ENCODE measurements at places on chromosomes 7 and 10. TPM values are rescaled to one million over a fixed set of nuclear protein-coding genes. Genes with fewer than 3 reads are reported as not detected.

Gene CPA2
- 0.56 TPM for total RNA-seq

Gene PILRB
- 63.4 TPM for total RNA-seq

Gene DGKB
- not detected for total RNA-seq

GRCh38 chr10:130631142-130632096, 495.2 kb downstream of the GLRX3 start:
- no peaks in the 10 kb centered on the region for H3K36me3 ChIP-seq
- H3K4me1 ChIP-seq, result no peaks in the 10 kb centered on the region
- no peak overlapping the region for H3K27ac ChIP-seq
- no peak for ATAC-seq

- no peak overlapping the region for H3K4me3 ChIP-seq
- H3K27me3 ChIP-seq, result no peaks in the 10 kb centered on the region
- no peak overlapping the region for H3K27ac ChIP-seq
- H3K4me1 ChIP-seq, result no peaks in the 10 kb centered on the region
- no peak for ATAC-seq
Measured at GRCh38 chr7:52091101-52091500, 774.5 kb upstream of the COBL start.

- no peaks in the 10 kb centered on the region for H3K27me3 ChIP-seq
- H3K36me3 ChIP-seq, result no peaks in the 10 kb centered on the region
- no peaks in the 10 kb centered on the region for H3K4me1 ChIP-seq
- no peak for ATAC-seq
Measured at GRCh38 chr10:73339436-73339835, 19.2 kb downstream of the CFAP70 start.

Gene MSS51
- 7.3 TPM for total RNA-seq

DNA sequence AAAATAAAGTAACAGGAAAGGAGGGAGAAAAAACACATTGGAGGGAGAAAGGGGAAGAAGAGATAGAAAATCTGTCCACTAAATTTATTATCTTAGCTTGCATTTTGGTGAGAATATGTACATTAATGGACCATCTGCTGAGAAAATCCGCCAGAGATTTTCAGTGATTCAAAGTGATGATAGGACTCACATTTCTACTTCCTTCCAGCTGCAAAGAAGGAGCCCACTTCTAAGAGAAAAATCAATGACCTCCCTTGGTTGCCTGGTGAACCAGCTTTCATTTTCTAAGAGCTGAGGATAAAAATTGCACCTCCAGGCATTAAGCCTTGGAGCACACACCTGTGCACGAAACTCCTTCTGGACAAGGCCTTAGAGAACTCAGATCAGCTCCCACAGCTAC, 404.3 kb downstream of the SFMBT2 start:
- H3K27ac ChIP-seq, result no peak overlapping the region
- H3K27me3 ChIP-seq, result no peaks in the 10 kb centered on the region
- no peak overlapping the region for H3K4me3 ChIP-seq
- ATAC-seq, result no peak
- H3K36me3 ChIP-seq, result no peaks in the 10 kb centered on the region

GRCh38 chr10:103678178-103678526, 177.2 kb downstream of the SH3PXD2A start:
- H3K4me1 ChIP-seq, result no peaks in the 10 kb centered on the region
- H3K4me3 ChIP-seq, result peak overlapping the region; percentile 88
- ATAC-seq, result peak; percentile 99
- peak overlapping the region; percentile 96 for H3K27ac ChIP-seq
- no peaks in the 10 kb centered on the region for H3K36me3 ChIP-seq

- peak; percentile 28 for ATAC-seq
- H3K4me1 ChIP-seq, result peaks cover 44% of the 10 kb centered on the region
- peak overlapping the region; percentile 46 for H3K27ac ChIP-seq
Measured at GRCh38 chr7:43674559-43675436, 54.5 kb downstream of the COA1 start.

Gene CLDN3
- total RNA-seq, result not detected

- H3K27ac ChIP-seq, result no peak overlapping the region
- H3K4me3 ChIP-seq, result no peak overlapping the region
Measured at GRCh38 chr10:112360308-112361270, 13.3 kb upstream of the ACSL5 start.

GRCh38 chr7:1388703-1389335, 70.5 kb downstream of the MICALL2 start:
- H3K27ac ChIP-seq, result no peak overlapping the region
- no peaks in the 10 kb centered on the region for H3K36me3 ChIP-seq
- peaks cover 7% of the 10 kb centered on the region for H3K4me1 ChIP-seq
- ATAC-seq, result no peak
- H3K4me3 ChIP-seq, result no peak overlapping the region
